ENCODE measurements at places on chromosomes 1 and 21.

GRCh38 chr1:8010080-8010664 is 15.9 kb downstream of the ERRFI1 start:
- DNase-seq, result no peak

GRCh38 chr1:87989346-87989745 is 660.7 kb downstream of the LMO4 start:
- DNase-seq, result no peak

DNA sequence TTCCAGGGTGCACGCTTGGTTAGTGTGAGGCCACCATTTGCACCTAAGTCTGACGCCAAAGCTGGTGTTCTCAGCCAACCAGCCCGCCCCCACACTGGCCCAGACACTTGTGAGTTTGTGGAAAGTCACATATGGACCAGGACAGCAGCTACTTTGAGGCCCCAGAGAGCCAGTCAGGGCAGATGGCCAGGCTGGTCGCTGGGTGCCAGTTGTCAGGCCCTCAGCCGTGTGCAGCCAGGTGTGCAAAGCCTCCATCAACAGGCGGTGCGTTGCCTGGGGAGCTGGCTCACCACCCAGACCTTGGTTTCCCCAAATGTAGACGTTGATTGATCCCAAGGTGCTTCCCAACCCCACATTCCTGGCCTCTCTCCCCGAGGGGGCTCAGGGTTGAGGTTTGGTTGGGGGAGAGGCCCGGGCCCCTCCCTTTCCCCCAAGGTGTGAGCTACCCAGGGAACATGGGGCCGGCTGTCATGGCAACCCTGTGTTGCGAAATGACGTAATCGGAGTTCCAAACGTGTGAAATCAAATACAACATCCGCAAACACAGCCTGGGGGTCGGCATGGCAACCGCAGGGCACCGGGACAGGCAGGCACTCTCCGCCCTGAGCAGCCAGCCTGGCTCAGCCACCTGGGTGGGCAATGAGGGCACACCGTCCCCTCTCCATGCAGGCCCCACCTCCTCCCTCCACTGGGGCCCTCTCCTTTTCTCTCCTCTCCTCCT is 42.2 kb upstream of the WNT4 start:
- DNase-seq, result peak; percentile 81

- DNase-seq, result no peak
Observed at GRCh38 chr1:15178571-15179484, 25.3 kb downstream of the TMEM51 start.

DNA sequence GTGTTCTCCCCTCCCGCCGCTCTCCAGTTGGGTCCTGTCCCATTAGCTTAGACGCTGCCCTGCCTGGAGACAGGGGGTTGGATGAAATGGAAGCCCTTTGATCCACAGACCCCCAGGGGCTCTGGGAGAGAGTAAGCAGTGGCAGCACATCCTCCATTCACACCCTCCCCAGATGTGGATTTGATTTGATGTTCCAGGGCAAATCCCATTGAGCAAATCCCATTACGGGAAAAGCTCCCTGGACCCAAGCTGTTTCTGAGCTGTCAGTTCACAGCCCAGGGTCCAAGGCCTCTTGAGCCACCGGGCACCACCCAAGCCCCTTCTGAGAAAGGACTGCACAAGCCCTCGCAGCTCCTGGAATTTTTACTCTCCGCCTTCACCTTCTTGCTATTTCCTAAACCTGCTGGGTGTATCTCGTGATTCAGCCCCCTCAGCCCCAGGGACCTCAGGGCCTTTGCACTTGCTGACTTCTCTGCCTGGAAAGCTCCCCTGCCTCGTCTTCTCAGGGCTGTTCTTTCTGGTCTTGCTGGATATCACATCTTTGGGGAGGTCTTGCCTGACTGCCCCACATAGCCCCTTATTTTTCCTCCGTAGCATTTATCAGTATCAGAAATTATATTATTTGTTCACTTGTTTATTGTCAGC is 101.1 kb downstream of the PAX7 start:
- DNase-seq, result no peak

GRCh38 chr1:182054698-182055326 is 6.7 kb downstream of the ZNF648 start:
- peak; percentile 52 for DNase-seq

- DNase-seq, result peak; percentile 55
Observed at GRCh38 chr1:170929835-170930554, 5.3 kb upstream of the MROH9 start.

DNA sequence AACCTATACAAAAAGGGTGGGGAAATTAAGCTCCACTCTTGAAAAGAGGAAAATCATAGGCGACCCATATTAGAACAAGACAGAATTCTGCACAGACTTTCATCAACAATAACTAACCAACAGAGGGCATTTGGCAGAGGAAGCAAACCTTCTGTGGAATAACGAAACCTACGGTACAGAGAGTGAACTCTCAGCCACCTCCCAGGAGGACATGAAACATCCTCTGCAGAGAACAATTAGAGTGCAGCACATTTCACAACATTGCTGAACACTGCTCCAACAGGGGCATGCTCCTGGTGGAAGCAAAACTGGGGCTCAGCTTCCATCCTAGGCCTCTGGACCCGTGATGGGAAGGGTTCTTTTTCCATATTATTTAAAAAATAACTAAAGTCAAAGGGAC is 110.9 kb downstream of the KCNJ15 start:
- DNase-seq, result no peak
